ENCODE measurements at places on chromosomes 3 and 15.

DNA sequence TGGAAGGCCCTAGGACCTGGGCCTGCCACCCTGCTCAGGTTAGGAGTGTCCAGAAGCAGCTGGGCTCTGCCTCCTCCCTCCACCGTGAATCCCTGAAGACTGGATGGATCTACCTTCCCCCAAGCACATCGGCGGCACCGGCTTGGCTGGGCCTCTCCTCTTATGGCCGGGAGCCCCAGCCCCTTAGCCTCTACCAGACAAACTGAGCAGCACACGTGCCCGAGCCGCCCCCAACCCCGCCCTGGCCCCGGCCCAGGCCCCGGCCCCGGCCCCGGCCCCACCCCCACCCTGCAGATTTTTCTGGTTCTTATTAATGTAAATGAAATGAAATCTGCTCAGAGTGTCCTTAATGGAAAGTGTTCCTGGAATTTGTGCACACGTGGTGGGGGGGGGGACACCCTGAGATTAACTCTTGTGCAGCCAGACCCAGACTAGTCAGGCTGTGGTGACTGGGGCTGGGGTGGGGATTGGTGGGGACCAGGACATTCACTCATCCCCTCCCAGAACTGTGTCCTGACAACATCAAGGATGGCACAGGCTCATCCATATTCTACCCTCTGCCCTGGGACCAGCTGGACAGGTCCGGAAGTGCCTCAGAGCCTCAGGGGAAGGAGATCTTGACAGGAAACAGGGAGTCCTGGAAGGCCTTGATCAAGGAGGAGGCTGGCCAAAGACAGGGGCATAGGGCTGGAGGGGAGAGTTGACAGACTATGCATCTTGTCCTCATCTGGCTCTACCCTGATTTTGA lies 30.9 kb upstream of the SEMA3F start:
- H3K27ac ChIP-seq: no peak overlapping the region
- no peaks in the 10 kb centered on the region for H3K4me1 ChIP-seq
- DNase-seq: no peak
- peaks cover 18% of the 10 kb centered on the region for H3K36me3 ChIP-seq
- H3K27me3 ChIP-seq: no peaks in the 10 kb centered on the region

DNA sequence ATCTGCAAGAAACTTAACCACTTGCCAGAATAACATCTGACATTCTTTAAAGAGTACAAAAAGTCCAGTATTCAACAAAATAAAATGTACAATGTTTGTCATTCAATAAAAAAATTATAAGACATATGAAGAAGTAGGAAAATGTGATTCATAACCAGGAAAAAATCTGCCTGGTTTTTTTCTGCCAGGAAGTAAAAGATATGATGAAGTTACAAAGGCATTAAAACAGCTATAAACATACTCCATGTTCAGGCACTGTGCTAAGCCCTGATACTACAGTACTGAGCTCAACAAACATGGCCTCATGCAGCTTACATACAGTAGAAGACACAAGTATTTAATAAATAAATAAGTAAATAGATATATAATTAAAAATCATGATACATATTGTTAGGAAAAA lies 178.4 kb upstream of the STT3B start:
- no peak overlapping the region for H3K4me3 ChIP-seq
- DNase-seq: no peak
- no peaks in the 10 kb centered on the region for H3K36me3 ChIP-seq

DNA sequence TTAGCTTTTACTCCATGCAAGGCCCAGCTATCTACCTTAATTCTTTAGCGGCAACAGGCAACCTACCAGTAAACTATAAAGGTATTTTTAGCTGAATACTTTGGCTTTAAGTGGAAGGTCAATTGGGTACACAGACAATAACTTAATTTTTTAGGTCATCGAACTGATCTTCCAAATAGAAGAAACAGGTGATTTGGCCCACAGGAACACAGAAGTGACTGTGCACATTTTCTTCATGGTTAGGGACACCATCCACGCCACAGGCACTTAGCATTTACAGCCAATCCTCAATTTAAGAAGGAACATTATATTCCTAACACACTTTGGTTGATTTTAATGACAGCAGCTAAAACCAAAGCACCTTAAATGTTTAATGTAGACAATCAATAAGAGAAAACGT lies 1.9 kb downstream of the ARPP19 start:
- no peaks in the 10 kb centered on the region for H3K36me3 ChIP-seq
- H3K27ac ChIP-seq: no peak overlapping the region
- peak overlapping the region; percentile 1 for H3K4me3 ChIP-seq
- H3K4me1 ChIP-seq: peaks cover 13% of the 10 kb centered on the region

DNA sequence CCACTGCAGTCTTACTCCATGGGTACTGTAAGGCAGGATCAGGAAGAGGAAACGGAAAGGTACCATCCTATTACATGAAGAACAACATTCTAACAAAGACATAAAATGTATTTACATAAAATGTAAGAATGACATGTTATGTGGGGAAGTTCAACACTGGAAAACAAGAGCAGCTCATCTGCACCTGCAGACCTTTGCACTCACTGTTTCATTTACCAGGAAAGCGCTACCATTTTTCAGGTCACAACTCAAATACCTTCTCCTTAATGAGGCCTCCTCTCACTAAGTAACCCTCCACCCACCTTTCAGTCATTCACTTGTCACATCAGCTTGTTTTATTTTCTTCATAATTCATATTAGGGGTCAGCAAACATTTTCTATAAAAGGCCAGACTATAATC lies 2.6 kb downstream of the TMCC1 start:
- no peak overlapping the region for H3K27ac ChIP-seq
- no peak for DNase-seq
- H3K4me3 ChIP-seq: no peak overlapping the region
- no peaks in the 10 kb centered on the region for H3K27me3 ChIP-seq
- peaks cover 4% of the 10 kb centered on the region for H3K36me3 ChIP-seq

DNA sequence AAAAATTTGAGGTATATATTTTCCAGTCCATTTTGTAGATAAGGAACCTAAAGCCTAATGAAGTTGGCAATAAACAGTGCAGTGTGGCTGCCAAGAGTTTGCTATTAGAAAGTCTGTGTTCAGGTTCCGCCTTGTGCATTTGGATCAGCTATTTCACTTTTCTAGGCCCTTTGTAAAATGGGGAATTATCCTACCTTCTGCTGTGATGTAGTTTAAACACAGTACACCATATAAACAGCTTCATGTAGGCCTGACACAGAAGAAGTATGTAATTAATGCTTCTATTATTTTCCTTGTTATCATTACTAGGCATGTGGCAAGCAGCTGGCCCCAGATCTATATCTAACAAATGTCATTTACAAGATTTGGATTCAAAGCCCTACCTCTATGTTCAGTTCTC lies 456.3 kb downstream of the GABRG3 start:
- H3K4me3 ChIP-seq: no peak overlapping the region
- no peaks in the 10 kb centered on the region for H3K36me3 ChIP-seq
- no peak for DNase-seq
- no peaks in the 10 kb centered on the region for H3K4me1 ChIP-seq

GRCh38 chr15:74611341-74611740 lies 4.3 kb upstream of the CLK3 start:
- peaks cover 4% of the 10 kb centered on the region for H3K4me1 ChIP-seq
- H3K36me3 ChIP-seq: peaks cover 6% of the 10 kb centered on the region

DNA sequence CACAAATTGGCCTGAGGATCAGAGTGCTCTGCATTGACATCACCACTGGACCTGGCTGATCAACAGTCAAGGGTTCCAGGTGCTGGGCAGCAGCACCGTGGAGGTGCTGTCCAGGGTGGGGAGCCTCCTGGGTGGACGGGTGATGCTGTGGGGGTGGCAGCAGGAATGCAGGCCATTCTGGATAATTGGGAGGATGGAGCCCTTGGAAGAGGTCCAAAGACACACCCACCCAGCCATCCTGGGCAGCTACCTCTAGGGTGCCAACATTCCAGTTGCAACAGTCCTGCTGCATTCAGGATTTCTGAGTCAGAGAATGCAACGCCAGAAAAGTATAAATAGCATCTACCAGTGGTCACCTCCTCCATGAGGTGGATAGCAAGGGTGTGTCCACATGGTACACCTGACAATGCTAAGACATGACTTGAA lies 26.8 kb downstream of the STARD5 start:
- no peak for DNase-seq
- peak overlapping the region; percentile 74 for H3K4me3 ChIP-seq
- H3K36me3 ChIP-seq: peaks cover 23% of the 10 kb centered on the region
- peak overlapping the region; percentile 87 for H3K27ac ChIP-seq
- no peaks in the 10 kb centered on the region for H3K27me3 ChIP-seq

GRCh38 chr3:37902674-37903073 lies 41.0 kb downstream of the CTDSPL start:
- no peak overlapping the region for H3K27ac ChIP-seq
- DNase-seq: no peak
- no peaks in the 10 kb centered on the region for H3K27me3 ChIP-seq
- H3K36me3 ChIP-seq: no peaks in the 10 kb centered on the region

DNA sequence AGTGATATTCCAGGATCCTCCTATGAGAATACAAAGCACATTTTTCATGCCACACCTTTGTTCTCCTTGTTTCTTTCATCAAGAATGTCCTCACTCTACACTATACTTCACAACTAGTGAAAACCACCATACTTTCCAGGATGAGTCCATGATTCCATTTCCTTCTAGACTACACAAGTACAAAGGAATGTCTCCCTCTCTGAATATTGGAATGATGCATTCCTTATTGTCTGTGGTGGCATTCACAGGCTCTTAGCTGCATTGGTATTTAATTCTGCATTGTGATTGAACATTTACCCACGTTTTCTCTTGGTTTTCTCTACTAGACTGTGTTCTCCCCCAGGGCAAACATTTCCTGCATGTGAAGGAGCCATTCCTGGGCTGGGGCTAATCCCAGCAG lies 217.5 kb downstream of the RAP2B start:
- H3K36me3 ChIP-seq: no peaks in the 10 kb centered on the region
- no peaks in the 10 kb centered on the region for H3K27me3 ChIP-seq
- DNase-seq: no peak
- no peak overlapping the region for H3K4me3 ChIP-seq

DNA sequence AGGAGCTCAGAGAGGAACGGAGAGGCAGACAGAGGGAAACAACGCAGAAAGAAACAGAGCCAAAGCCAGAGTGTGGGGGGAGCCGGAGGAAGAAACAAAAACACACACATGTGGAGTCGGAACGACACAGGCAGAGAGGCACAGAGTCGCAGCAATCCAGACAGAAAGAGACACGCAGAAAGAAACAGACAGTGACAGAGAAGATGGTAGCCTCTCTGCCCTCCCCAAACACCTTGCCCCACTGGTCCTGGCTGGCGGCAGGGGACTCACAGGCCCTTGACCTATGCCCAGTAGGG lies 1.7 kb downstream of the NCKIPSD start:
- H3K36me3 ChIP-seq: peaks cover 7% of the 10 kb centered on the region
- H3K27me3 ChIP-seq: no peaks in the 10 kb centered on the region
- no peak for DNase-seq
- H3K27ac ChIP-seq: no peak overlapping the region
- H3K4me3 ChIP-seq: no peak overlapping the region

DNA sequence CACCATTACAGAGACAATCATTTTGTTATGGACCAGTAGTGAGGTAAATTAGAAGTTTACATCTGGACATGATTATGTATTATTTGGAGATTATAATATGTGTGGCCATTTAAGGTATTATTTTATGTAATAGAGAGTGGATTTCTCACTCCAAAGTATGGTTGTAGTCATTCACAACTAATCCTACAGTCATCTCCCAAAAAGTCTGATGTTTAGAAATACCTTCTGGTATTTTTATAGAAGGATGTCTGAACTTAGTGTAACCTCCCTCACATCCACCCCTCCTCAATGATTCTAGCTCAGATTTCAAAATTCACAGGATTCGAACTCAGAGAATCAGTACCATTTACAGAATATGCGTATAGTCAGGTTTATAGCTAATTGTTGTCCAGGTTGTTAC lies 346.6 kb upstream of the MEIS2 start:
- DNase-seq: no peak
- H3K4me1 ChIP-seq: no peaks in the 10 kb centered on the region
- H3K36me3 ChIP-seq: no peaks in the 10 kb centered on the region
- no peak overlapping the region for H3K27ac ChIP-seq
- H3K27me3 ChIP-seq: no peaks in the 10 kb centered on the region

DNA sequence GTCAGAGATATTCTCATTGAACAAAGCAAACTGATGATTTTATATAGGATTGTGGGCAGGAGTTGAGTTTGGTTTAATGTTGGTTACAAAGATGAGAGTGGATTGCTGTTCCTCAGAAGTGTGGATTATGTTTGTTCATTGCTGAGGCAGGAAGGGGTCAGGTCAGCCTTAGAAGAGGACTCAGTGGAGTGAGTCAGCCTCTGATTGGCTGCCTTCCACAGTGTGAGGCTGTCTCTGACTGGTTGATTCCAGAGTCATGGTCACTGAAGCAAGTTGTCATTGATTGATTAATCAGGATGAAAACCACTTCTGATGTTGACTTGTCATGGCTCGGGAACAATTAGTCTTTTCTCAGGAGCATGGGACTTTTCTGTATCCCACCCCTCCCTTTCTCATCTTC lies 36.2 kb downstream of the KBTBD12 start:
- H3K4me1 ChIP-seq: no peaks in the 10 kb centered on the region
- H3K36me3 ChIP-seq: no peaks in the 10 kb centered on the region
- no peak for DNase-seq
- H3K4me3 ChIP-seq: no peak overlapping the region
- H3K27ac ChIP-seq: no peak overlapping the region

GRCh38 chr15:52943746-52944145 lies 153.6 kb upstream of the ONECUT1 start:
- no peaks in the 10 kb centered on the region for H3K36me3 ChIP-seq
- no peak overlapping the region for H3K27ac ChIP-seq
- H3K4me1 ChIP-seq: no peaks in the 10 kb centered on the region
- no peaks in the 10 kb centered on the region for H3K27me3 ChIP-seq
- H3K4me3 ChIP-seq: no peak overlapping the region

GRCh38 chr3:195558602-195559001 lies 15.5 kb upstream of the PPP1R2 start:
- no peaks in the 10 kb centered on the region for H3K36me3 ChIP-seq
- H3K27me3 ChIP-seq: no peaks in the 10 kb centered on the region
- peaks cover 37% of the 10 kb centered on the region for H3K4me1 ChIP-seq
- peak; percentile 62 for DNase-seq
- H3K4me3 ChIP-seq: no peak overlapping the region

DNA sequence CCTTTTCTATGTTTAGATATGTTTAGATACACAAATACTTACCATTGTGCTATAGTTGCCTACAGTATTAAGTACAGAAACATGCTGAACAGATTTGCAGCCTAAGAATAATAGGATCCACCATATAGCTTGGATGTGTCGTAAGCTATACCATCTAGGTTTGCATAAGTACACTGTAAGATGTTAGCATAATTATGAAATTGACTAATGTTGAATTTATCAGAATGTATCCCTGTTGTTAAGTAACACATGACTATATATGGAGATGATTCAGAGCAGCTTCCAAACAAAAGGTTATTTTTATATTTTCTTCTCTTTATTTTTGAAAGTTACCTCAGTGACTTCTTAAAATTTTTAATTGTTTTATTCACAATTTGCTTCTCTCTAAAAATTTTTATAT lies 2.4 kb downstream of the SLC28A2 start:
- no peak overlapping the region for H3K4me3 ChIP-seq
- H3K27me3 ChIP-seq: no peaks in the 10 kb centered on the region
- H3K4me1 ChIP-seq: no peaks in the 10 kb centered on the region
- H3K36me3 ChIP-seq: no peaks in the 10 kb centered on the region
- DNase-seq: no peak

All from naive thymus-derived CD4-positive, alpha-beta T cell (primary cell).